Fibroblast of skin of left quadriceps (primary cell): ENCODE measurements at places on chromosomes 4 and X.
A peak's percentile ranks its signal among the peaks of the same experiment; 100 is the strongest.

DNA sequence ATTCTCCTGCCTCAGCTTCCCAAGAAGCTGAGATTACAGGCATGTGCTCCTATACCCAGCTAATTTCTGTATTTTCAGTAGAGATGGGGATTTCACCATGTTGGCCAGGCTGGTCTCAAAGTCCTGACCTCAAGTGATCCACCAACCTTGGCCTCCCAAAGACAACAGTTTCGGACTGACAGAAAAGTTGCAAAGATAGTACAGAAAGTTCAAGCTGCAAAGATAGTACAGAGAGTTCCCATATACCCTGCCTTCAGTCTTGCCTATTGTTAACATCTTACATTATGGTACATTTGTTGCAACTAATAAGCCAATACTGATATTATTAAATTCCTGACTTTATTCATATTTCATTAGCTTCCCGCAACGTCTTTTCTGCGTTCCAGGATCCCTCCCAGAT is 65.8 kb downstream of the SUPT20HL2 start:
- no peak for DNase-seq

- no peak for DNase-seq
These were observed 14.0 kb upstream of the HSFX1 start for GRCh38 chrX:149759824-149760223.

DNA sequence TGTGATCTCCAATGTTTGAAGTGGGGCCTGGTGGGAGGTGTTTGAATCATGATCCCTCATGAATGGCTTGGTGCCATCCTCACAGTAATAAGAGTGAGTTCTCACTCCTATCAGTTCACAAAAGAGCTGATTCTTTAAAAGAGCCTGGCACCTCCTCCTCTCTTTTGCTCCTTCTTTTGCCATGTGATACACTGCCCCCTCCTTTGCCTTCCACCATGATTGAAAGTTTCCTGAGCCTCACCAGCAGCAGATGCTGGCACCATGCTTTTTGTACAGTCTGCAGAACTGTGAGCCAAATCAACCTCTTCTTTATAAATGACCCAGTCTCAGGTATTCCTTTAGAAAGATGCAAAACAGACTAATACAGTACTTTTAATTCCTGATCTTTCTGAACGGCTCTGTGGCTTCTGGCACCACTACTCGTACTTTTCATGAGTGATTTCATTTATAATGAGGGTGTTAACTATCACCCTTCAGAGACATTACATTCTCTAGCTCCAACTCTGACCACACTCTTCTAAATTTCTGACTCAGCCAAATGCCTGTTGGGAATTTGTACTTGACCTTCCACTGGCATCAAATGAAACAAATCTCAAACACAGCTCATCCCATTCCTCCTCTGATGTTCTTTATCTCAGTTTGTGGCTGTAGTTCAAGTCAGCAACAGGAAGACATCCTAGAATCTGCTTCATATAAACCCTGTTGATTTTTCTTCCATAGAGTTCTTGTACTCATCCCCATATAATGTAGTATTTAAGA is 4.2 kb downstream of the UFSP2 start:
- peak; percentile 28 for DNase-seq

- no peak for DNase-seq
These were observed 264.8 kb downstream of the GASK1B start for GRCh38 chr4:157908031-157908430.

- no peak for DNase-seq
These were observed 20.8 kb upstream of the TEX13C start for GRCh38 chrX:125298871-125299270.

DNA sequence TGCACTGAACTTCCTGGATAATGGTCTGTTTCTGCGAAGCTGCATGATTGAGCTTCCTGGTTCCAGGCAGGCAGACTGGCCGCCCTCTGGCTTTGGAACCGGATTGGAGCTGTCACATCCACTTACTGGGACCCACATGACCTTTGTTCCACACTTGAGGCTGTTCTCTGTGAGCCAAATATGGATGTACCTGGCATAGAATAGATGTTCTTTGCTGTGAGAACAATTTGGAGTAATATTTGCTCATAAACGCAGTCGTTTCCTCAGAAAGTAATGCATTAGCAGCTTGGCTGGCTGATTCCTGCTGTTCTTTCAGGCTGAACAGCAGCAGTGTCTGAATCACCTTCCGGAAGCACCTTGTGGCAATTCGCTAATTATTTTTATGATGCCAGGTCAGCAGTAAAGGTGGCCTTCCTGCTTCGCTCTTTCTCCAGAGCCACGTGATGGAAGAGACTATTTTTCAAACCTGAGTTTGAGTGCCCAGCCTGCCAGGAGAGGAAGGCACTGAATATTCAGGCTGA is 78.1 kb upstream of the BOD1L1 start:
- DNase-seq = no peak

- no peak for DNase-seq
These were observed 56.2 kb upstream of the ADRA2C start for GRCh38 chr4:3709846-3710441.

GRCh38 chr4:90537491-90537890 is 410.3 kb downstream of the CCSER1 start:
- DNase-seq = no peak

DNA sequence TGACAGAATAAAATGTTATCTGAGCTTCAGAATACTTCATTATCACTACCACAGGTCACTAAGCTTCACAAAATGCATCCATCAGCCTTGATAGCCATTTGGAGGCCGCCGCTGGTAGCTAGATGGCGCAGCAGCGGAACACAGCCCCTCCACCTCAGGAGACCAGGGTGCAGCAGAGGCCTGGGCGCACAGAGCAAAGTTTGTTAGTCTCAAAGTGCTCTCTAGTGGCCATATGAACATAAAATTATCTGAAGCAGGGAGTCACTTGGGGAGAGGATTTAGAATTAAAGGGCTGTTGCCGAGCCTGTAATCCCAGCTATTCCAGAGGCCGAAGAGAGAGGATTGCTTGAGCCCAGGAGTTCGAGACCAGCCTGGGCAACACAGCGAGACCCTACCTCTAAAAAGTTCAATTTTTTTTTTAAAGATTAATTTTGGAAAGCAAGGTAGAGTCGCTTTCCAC is 8.1 kb upstream of the DCTD start:
- peak; percentile 61 for DNase-seq
